ENCODE measurements at places on chromosomes 3 and 15.

GRCh38 chr15:80159811-80160569, 7.2 kb downstream of the FAH start:
- DNase-seq = no peak

GRCh38 chr3:31829826-31830426, 151.1 kb downstream of the OSBPL10 start:
- DNase-seq = no peak

- no peak for DNase-seq
These were observed 287.1 kb downstream of the SQOR start for GRCh38 chr15:45921978-45922377.

- DNase-seq = no peak
These were observed 16.8 kb downstream of the TMC3 start for GRCh38 chr15:81357180-81357686.

DNA sequence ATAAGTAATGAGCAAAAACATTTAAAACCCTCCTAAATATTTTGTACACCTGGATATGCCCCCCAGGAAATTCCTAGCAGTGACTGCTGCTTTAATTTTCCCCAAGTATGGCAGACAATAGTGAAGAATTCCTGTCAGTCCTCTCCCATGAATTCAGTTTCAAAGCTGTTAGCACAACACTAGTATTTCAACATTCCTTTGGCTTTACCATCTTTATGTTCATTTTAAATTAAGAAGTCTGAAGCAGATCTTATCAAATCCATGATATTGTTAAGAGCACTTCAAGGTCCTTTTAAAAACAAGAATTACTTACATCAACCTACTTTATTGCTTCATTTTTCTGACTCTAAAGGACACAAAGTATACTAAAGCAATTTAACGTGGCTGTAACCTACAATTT, 28.8 kb upstream of the CDIN1 start:
- no peak for DNase-seq

DNA sequence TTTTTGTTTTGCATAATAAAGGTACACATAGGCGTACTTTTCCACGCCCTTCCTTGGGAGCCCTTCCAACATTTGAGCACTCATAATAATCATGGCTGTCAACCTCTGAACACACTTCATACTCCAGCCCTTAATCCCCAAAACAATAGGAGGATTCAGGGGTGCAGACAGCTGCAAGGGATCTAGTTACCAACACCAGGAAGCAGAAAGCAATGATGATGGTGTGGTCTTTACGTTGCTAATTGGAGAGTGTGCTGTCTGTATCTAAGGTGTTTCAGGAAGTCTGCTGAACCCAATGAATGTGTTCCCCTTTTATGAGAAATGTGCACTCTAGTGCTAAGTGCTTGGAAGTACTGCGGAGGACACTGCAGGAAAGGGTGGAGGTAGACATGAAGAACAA, 60.3 kb upstream of the PDZRN3 start:
- DNase-seq = no peak

- no peak for DNase-seq
These were observed 248.2 kb upstream of the GPR149 start for GRCh38 chr3:154678041-154678654.
